ENCODE measurements at places on chromosomes 16 and 17. TPM values are rescaled to one million over a fixed set of nuclear protein-coding genes. Genes with fewer than 3 reads are reported as not detected.
A peak's percentile ranks its signal among the peaks of the same experiment; 100 is the strongest.

DNA sequence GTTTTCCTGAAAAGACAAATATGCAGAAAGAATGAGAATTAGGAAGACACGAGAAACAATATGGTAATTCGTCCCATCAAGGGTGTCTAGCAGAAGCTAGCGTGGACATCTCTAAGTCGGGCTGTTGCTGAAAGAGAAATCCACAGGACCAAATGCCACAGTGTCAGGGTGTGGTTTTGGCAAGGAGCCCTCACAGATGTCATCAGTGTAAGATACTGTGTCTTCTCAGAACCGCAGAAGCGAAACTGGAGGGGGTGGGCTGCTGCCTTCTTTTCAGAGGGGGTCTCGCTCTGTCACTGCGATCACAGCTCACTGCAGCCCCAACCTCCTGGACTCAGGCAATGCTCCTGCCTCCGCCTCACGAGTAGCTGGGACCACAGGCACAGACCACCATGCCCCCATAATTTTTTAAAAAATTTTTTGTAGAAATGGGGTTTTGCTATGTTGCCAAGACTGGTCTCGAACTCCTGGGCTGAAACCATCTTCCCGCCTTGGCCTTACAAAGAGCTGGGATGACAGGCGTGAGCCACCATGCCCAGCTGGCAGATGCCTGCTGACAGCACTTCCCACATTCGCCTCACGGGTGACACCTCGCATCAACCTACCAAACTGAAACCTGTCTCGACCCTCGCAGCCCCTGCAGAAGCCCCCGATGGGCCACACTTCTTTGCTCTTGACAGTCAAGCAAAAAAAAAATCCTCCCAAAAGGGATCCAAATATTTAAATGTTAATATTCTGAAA lies 26.2 kb downstream of the TRAP1 start:
- H3K27ac ChIP-seq, result no peak overlapping the region
- H3K36me3 ChIP-seq, result peaks cover 21% of the 10 kb centered on the region
- H3K4me1 ChIP-seq, result peaks cover 9% of the 10 kb centered on the region
- H3K27me3 ChIP-seq, result no peaks in the 10 kb centered on the region
- no peak overlapping the region for H3K4me3 ChIP-seq

DNA sequence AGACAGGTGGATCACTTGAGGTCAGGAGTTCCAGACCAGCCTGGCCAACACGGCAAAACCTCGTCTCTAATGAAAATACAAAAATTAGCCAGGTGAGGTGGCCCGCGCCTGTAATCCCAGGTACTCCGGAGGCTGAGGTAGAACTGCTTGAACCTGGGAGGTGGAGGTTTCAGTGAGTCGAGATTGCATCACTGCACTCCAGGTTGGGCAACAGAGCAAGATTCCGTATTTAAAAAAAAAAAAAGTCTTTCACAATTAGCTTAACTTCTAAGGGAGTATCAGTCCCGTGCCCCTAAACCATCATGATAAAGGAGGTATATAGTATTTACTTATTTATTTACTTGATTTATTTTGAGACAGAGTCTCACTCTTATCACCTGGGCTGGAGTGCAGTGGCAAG lies 3.4 kb upstream of the MEFV start:
- H3K4me1 ChIP-seq, result peaks cover 18% of the 10 kb centered on the region
- H3K27me3 ChIP-seq, result peaks cover 4% of the 10 kb centered on the region
- peaks cover 9% of the 10 kb centered on the region for H3K36me3 ChIP-seq
- no peak overlapping the region for H3K4me3 ChIP-seq
- DNase-seq, result no peak
- H3K27ac ChIP-seq, result no peak overlapping the region

DNA sequence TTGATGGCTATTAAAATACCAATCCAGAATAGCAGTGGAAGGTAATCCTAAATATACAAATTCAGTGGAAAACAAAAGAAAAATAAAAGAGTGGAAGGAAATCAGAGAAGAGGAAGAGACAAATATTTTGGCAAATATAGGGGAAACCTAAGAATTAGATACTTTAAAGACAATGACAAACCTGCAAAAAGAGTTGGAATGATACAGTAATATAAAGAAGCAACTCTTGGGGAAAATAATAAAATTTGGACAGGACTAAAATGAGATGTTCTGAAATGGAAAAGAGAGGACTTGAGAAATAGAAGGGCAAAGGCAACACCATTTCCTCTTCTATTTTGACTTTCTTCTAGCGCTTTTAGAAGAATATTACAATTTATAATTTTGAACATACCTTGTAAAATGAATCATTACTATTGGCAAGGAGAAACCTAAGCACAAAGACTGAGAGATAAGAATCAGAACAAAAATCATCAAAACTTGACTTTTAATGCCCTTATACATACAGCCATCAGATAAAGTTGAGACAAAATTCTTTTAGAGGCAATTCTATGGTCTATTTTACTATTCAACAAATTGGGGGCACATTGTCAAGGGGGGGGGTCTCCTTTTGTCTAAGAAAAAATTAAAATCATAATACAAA lies 5.2 kb downstream of the RNF43 start:
- no peaks in the 10 kb centered on the region for H3K36me3 ChIP-seq
- DNase-seq, result no peak
- peak overlapping the region; percentile 50 for H3K27ac ChIP-seq
- H3K27me3 ChIP-seq, result peaks cover 5% of the 10 kb centered on the region
- no peak overlapping the region for H3K4me3 ChIP-seq

DNA sequence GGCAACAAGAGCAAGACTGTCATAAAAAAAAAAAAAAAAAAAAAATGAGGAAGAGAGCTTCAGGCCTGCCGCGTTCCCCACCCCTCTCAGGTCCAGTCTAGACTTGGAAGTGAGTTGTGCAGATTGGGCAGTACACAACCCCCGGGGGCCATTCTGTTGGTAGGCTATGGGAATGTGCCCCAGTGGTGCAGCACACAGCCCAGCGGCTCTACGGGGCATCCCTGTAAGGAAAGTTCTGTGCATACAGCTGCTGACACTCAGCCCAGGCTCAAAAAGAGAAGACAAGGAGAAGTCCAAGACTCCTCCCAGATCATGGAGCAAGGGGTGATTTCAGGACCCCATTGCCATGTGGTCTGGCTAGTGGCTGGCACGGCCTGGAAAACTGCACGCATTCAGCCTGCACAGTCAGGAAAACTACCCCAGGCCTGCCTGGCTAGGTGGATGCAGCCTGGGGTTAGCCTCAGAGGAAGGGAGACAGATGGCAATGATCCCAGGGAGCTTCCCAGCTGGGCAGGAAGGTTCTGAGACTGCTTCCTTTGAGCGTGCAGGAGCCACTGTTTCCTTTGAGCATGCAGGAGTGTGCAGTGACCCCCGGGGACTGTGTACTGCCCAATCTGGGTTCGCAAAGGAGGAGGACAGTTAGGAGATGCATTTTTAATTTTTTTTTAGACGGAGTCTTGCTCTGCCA lies 44.8 kb downstream of the PECAM1 start:
- DNase-seq, result no peak
- no peaks in the 10 kb centered on the region for H3K4me1 ChIP-seq
- no peak overlapping the region for H3K4me3 ChIP-seq

DNA sequence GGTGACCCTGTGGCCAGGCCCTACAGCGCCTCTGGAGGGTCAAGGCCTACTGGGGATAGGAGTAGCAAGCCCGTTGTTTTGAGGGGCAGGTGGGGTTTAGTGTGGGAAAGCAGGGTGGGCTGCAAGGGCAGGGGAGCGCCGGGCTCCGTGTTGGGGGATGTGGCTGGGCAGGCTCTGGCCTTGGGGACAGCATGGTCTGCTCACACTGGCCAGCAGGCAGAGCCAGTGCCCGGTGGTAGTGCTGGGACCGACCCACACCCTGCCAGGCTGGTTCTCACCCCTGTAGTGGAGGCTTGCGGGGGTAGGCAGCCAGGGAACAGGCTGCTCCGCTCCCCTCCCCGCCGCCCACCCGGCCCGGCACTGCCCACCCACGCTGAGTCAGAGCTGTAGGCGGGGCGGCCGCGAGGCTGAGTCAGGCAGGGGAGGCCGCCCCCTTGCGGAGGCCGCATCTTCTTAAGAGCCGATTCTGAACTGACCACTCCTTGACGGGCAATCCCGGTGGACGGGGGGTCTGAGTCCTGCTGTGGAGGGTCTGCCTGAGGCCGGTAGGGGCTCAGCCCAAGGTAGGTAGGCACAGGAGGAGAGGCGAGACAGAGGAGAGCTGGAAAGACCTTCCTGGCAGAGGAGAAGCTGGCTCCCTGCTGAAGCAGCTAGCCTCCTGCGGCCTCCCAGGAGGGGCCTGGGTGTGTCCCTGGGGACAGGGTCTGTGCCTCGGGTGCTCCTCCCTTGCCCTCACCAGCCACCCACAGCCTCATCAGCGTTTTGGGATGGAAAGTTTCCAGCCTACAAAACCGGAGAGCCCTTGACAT lies 62.4 kb downstream of the BAIAP2 start:
- H3K4me1 ChIP-seq, result peaks cover 19% of the 10 kb centered on the region
- H3K27me3 ChIP-seq, result peaks cover 8% of the 10 kb centered on the region
- DNase-seq, result no peak
- no peak overlapping the region for H3K4me3 ChIP-seq
- no peaks in the 10 kb centered on the region for H3K36me3 ChIP-seq

DNA sequence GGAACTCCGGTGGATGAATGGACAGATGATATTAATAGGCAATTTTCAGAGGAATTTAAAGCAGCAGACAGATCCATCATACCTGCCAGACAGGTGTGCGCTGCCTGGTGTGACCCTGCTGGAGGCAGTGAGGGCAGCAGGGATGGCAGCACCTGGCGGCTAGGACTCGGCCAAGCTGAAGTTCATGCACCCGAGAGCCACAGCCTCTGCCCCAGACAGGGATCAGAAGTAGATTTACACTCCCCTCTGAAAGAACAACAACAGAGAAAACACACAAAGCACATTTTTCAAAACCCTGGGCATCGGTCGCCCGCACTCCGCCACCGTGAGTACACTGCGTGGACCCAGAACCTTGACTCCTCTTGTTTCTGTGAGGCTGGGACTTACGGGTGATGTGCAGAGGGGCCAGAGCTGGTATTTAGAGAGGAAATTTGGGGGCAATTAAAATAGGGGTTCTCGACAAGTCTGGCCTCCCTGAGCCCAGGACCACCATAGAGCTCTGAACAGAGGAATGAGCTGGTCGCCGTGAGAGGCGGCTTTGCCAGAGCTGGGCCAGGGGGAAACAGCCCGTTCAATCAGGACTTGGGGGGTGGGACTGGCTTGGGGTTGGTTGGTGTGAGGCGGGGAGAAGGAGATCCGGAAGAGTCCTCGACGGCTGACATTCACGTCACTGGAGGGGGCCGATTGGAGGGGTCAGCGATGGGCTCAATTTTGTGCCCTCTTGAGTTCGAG lies 101.0 kb downstream of the METRNL start:
- no peak for DNase-seq
- H3K27me3 ChIP-seq, result peaks cover 2% of the 10 kb centered on the region
- H3K4me3 ChIP-seq, result no peak overlapping the region
- no peaks in the 10 kb centered on the region for H3K4me1 ChIP-seq
- no peaks in the 10 kb centered on the region for H3K36me3 ChIP-seq

- H3K4me3 ChIP-seq, result no peak overlapping the region
- H3K27me3 ChIP-seq, result no peaks in the 10 kb centered on the region
- no peak overlapping the region for H3K27ac ChIP-seq
These were observed 443.3 kb downstream of the UTP18 start for GRCh38 chr17:51703361-51704341.

DNA sequence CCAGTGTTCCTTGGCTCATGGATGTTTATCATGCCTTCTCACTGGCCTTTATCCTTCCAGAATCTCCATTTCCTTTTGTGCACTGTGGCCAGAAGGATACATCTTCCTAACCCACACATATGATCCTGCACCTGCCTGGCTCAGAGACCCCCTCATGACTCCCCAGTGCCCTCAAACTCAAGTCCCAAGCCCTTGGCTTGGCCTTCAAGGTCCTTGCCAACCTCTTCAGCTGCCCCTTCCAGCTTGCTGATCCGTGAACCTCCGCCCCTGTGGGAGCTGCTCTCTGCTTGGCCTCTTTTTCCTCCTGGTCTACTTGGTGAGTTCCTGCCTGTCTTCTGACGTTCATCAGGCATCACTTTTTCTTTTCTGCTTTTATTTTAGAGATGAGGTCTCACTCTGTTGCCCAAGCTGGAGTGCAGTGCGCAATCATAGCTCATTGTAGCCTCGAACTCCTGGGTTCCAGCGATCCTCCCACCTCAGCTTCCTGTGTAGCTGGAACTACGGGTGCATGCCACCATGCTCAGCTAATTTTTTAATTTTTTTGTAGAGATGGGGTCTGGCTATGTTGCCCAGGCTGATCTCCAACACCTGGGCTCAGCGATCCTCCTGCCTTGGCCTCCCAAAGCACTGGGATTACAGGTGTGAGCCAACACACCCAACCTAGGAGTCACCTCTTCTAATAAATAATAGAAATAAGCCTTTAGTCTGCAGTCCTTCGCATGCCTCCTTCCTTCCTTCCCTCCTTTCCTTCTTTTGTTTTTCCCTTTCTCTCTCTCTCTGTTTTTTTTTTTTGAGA lies 2.5 kb upstream of the PYCARD start:
- peaks cover 5% of the 10 kb centered on the region for H3K27me3 ChIP-seq
- H3K4me3 ChIP-seq, result peak overlapping the region; percentile 23
- peaks cover 32% of the 10 kb centered on the region for H3K4me1 ChIP-seq

- H3K4me1 ChIP-seq, result no peaks in the 10 kb centered on the region
- no peak overlapping the region for H3K27ac ChIP-seq
- no peak for DNase-seq
- H3K4me3 ChIP-seq, result no peak overlapping the region
- no peaks in the 10 kb centered on the region for H3K27me3 ChIP-seq
These were observed 43.3 kb downstream of the GRIN2A start for GRCh38 chr16:10138881-10139280.

- H3K4me1 ChIP-seq, result no peaks in the 10 kb centered on the region
- DNase-seq, result no peak
- H3K4me3 ChIP-seq, result no peak overlapping the region
- no peak overlapping the region for H3K27ac ChIP-seq
These were observed 868.4 kb upstream of the SOX9 start for GRCh38 chr17:71252436-71252835.

DNA sequence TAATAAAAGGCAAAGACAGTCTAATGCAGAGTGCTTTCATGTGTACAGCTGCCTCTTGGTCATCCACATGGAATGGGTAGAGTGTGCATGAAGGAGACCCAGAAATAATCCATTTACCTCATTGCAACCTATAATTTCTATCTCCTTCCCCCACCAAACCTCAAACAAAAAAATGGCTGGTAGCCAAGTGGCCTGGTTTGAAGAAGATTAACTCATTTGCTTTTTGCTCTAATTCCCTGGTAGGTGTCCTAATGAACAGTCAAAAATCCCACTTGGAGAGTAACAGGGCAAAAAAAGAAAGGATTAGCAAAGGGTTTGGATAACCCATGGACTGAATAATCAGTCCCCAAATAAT lies 13.0 kb upstream of the LYRM9 start:
- DNase-seq, result no peak
- H3K27ac ChIP-seq, result no peak overlapping the region
- H3K4me1 ChIP-seq, result no peaks in the 10 kb centered on the region
- H3K36me3 ChIP-seq, result no peaks in the 10 kb centered on the region
- no peak overlapping the region for H3K4me3 ChIP-seq

- H3K27ac ChIP-seq, result no peak overlapping the region
- DNase-seq, result no peak
- peak overlapping the region; percentile 96 for H3K4me3 ChIP-seq
These were observed 2.6 kb downstream of the GIT1 start for GRCh38 chr17:29586676-29587469.

- peaks cover 2% of the 10 kb centered on the region for H3K27me3 ChIP-seq
- no peaks in the 10 kb centered on the region for H3K36me3 ChIP-seq
- H3K4me1 ChIP-seq, result peaks cover 27% of the 10 kb centered on the region
- H3K27ac ChIP-seq, result no peak overlapping the region
- DNase-seq, result no peak
These were observed 29.2 kb downstream of the ABCC3 start for GRCh38 chr17:50663812-50664374.

GRCh38 chr17:5011928-5012327 lies 14.2 kb downstream of the KIF1C start:
- H3K4me3 ChIP-seq, result peak overlapping the region; percentile 41
- no peak for DNase-seq
- H3K27me3 ChIP-seq, result no peaks in the 10 kb centered on the region

Gene PIRT
- total RNA-seq, result not detected

Gene HBQ1
- 0.88 TPM for total RNA-seq

Gene TEX14
- 0.13 TPM for total RNA-seq

Gene CCL7
- total RNA-seq, result not detected

Gene HOXB4
- 4.2 TPM for total RNA-seq

Gene CDRT15L2
- total RNA-seq, result not detected

Gene THOC6
- 48.3 TPM for total RNA-seq
